ENCODE measurements at places on chromosomes 5 and 9.

- DNase-seq = no peak
These were observed 36.0 kb downstream of the IPO11 start for GRCh38 chr5:62448528-62448927.

- DNase-seq = no peak
These were observed 63.7 kb upstream of the PRLR start for GRCh38 chr5:35294017-35294416.

- no peak for DNase-seq
These were observed 29.8 kb downstream of the TCF7 start for GRCh38 chr5:134143944-134144941.

DNA sequence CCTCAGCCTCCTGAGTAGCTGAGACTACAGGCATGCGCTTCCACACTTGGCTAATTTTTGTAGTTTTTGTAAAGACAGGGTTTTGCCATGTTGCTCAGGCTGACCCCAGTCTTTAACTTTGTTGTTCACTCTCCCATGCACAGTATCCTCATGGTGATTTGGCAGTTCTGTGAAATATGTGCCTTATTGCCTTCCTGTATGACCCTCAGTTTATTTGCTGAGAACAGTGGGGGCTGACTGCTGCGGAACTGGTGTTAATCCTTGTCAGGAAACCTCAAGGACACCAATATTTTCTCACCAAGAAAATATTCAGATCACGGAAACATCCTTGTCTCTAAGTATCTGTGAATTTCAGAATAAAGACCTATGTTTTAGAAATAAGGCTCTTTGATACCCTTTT, 287.8 kb downstream of the ARRDC3 start:
- no peak for DNase-seq

DNA sequence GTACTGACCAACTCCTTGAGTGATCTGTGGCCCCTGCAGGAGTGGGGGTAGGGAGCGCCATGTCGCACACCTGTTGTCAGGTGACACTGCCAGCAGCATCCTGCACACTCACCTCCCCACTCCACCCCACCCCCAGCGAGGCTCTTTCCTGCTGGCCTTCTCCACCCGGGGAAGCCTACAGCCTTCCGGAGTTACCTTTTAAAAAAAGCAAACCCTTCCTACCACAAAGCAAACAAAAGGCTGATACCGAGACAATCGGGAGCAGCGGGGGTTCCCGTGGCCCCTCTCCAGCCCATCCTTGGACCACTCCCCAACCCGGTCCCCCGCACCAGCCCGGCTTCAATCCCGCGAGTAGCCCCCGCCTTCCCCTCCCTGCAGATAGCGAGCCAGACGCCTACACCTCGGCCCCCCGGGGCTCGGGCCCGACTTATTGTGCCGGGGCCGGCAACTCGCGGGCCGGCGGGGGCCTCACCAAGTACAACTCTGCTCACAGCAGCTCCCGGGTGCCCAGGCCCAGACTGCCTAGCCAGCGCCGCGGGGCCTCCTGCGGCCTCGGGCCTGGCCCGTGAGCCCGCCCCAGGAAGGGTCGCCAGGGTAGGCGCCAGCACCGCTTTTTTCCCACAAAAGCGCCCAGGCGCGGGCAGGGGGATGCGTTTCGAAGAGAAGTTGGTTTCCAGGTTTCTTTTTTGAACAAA, 724 bp downstream of the MACROH2A1 start:
- peak; percentile 58 for DNase-seq

DNA sequence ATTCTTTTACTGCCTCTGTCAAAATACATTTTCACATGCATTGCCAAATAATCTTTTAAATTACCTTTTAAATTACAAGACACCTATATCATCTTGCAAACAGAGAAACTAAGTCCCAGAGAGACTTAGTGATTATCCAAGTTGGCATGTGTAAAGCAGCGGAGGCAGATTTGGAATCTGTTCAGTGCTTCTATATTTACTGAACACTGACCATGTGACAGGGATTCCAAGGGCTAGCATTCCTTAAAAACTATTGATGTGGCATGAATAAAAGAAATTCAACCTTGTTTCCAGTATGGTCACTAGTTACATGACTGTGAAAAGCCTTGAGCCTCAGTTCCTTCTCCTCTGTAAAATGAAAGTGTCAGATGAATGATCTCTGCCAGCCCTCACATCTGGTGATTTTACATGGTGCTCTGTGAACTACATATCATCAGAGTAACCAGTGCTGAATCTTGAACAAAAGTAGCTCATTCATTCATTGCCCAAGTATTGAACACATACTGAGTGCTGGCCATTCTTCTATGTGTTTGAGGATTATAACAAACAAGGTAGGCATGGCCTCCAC, 71.9 kb upstream of the PPP1R2B start:
- DNase-seq = no peak

- DNase-seq = no peak
These were observed 178.2 kb upstream of the IRX1 start for GRCh38 chr5:3417376-3417943.

- DNase-seq = no peak
These were observed 73.6 kb upstream of the TGFBR1 start for GRCh38 chr9:99031319-99031718.

DNA sequence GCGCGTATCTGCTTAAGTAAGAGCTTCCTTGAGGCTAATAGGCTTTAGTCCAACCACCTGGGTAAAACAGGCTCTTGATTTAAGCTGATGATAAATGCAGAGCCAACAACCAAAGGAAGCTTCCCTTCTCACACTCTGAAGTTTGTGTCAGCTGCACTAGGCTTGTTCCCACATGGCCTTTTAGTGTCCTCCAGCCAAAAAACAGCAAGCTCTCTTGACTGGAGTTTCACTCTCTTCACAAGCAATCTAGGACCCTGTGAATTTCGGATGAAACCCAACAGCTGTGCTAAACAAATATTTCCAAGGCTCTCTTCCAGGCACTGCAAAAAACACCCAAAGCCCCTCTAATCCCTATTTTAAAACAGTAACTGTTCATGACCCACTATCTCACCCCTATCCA, 63.9 kb downstream of the SAXO1 start:
- DNase-seq = no peak

GRCh38 chr9:114682846-114683245, 854 bp upstream of the TEX48 start:
- no peak for DNase-seq

- DNase-seq = no peak
These were observed 8.9 kb upstream of the UNC13B start for GRCh38 chr9:35152926-35153325.

DNA sequence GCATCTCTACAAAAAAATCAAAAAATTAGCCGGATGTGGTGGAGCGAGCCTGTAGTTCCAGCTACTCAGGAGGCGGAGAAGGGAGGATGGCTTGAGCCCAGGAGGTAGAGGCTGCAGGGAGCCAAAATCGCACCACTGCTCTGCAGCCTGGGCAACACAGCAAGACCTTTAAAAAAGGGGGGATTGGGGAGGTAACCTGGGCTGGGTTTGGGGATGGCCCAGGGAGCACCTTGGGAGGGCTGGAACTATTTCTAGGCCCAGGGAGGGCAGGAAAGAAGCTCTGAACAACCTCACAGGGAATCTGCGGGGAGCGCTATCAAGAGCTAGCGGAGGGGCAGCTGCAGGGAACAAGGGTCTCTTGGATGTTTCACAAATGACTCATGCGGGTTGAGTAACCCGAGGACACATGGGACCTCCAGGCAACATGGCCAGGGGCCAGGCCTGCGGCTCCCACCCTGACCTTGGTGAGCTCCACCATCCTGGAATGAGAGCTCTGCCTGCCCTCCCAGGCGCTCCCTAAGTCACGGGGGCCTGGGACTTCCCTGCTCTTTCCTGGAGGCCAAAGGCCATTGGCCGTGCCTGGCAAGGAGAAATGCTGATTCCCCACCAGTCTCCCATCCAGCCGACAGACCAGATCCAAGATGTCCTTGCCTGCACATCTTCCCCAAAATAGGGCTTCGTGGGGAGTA, 23.4 kb downstream of the SARDH start:
- no peak for DNase-seq

Measured in AG08396 (cell line).